NCI-H1417 (cell line): ENCODE measurements at places on chromosomes 2 and 18.

- DNase-seq = no peak
Measured at GRCh38 chr2:231612109-231612455, 19.4 kb downstream of the TEX44 start.

DNA sequence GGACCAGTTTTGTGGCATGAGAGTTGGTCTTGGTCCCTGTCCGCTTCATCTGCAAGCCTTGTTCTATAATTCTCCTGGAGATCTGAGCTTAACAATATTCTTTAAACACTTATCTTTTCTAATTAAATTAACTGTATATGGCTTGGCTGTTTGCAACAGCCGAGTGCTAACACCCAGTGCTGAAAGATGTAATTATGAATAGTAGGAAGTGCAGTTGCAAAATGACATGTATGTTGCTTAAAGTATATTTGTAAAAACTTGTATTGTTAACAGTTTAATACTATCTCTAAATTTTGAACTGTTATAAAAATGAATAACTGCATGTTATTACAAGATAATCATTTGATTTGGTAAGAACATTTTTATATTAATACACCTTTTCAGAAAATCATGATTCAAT lies 45.1 kb downstream of the CCDC102B start:
- no peak for DNase-seq

DNA sequence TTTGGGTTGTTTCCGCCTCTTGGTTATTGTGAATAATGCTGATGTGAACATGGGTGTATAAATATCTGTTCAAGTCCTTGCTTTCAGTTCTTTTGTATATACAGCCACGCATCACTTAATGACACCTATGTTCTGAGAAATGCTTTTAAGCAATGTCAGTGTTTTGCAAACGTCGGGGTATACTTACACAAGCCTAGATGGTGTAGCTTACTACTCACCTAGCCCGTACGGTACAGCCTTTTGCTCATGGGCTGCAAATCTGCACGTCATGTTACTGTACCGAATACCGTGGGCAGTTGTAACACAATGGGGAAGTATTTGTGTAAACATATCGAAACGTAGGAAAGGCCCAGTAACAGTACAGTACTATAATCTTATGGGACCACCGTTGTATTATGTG lies 12.4 kb downstream of the RALB start:
- DNase-seq = no peak

DNA sequence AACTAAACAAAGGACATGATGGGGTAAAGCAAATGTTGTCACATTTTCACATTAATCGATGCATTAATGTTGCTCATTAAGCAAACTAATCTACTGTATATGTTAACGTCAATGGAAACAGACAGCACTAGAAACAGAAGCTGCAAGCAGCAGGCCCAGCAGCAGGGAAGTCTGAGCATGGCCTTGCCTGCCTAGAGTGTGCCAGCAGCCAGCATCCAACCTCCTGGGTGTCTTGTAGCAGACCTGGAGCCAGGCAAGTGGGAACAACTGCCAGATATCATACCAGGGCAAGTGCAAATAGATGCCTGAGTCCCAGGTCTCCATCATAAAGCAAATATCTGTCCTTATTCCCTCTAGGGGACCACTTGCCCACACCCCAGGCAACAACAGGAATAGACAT lies 319.0 kb downstream of the LRRTM1 start:
- DNase-seq = no peak

GRCh38 chr2:55761526-55761925 lies 67.9 kb upstream of the PNPT1 start:
- DNase-seq = no peak

- DNase-seq = no peak
Measured at GRCh38 chr2:178943745-178944144, 106.2 kb downstream of the CCDC141 start.

- no peak for DNase-seq
Measured at GRCh38 chr2:79235135-79235534, 75.6 kb upstream of the REG3A start.

GRCh38 chr2:49037197-49037596 lies 117.1 kb downstream of the FSHR start:
- no peak for DNase-seq

DNA sequence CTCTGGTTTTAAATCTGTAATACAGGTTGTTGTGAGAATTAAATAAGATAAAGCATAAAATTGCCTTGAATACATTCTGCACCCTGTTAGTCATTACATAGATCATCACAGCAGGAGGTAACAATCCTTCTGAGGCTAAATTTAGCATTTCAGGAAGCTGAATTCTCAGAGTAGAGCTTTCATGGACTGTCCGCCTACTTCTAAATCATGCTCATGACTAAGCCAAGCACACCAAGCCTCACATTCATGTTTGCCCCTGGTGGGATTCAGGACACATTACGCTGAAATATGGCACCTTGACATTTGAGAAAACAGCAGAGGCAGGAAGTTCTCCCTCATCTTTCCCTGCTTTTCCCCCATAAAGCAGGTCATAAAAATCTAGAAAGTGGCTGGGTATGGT lies 16.6 kb upstream of the PIK3C3 start:
- no peak for DNase-seq

- DNase-seq = peak; percentile 73
Measured at GRCh38 chr2:146927080-146927711, 917.6 kb upstream of the ACVR2A start.

DNA sequence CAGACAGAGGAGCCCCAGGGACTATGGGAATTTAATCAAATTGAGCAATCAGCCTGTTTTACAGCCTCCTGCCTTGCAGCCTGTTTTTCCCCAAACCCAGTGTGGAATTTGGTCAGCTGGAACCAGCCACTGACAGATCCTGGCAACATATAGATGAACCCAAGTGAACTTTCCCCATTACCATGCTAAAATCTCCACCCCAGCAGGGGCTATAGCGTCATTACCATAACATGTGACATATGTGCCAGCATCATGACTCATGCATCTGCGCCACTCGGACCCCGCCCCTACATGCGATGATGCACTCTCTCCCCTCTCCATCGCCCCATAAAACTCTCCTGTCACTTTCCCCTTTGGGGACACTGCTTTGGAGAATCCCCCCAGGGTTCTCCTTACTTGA lies 17.3 kb upstream of the FEZ2 start:
- no peak for DNase-seq

DNA sequence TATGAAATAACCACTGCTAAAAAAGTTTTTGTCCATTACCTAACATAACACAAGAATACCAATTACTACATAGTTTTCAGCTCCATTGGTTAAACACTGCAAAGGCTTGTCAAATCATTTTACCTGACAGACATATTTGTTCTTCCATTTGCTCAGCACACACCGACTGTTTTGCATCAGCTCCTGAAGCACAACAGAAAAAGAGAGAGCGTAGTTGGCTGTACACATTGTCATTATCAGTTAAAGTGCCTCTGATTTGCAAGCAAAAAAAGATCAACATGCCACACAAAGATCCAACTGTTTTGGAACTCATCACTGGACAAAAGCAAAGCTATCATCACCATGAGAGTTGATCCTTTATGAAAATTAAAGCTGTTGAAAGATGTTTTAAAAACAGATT lies 103.8 kb downstream of the WDPCP start:
- DNase-seq = no peak

DNA sequence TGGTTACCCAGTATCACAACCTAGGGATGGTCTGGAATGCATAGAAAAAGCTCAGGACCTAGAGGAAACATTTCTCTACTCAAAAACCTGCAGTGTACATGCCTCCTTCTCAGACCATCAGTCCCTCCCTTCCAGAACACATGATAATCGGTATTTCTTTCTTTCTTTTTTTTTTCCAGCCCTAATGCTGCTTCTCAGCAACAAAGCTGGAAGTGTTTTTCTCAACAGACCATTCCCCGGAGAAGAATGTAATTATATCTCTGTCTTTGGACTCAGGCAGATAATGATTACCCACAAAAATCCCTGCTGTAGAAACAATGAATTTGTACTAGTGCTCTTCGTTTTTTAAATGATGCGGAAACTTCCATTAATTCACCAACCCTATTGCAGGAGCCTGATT lies 44.1 kb upstream of the NDUFV2 start:
- DNase-seq = peak; percentile 9

DNA sequence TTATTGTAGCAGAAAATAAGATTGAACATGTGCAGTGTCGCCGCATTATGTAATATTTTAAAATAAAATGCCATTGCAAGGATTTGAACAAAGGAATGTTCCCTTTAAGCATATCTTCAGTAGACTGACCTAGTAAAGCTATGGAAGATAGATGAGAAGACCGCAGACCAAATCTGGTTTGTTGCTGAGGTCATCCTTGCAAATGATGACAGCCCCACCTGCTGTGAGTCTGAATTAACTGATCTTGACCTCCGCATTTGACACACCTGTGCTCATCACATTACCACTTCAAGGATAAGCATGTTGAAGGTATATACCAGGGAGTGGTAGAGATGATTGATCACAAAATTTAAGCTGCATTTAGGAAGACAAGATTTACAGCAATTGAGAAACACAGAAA lies 96.2 kb downstream of the NYAP2 start:
- DNase-seq = peak; percentile 16

- DNase-seq = no peak
Measured at GRCh38 chr2:39515273-39515896, 78.3 kb upstream of the MAP4K3 start.

GRCh38 chr2:43218702-43219382 lies 7.6 kb downstream of the ZFP36L2 start:
- peak; percentile 63 for DNase-seq

GRCh38 chr18:34223893-34224422 lies 755 bp downstream of the NOL4 start:
- peak; percentile 92 for DNase-seq

DNA sequence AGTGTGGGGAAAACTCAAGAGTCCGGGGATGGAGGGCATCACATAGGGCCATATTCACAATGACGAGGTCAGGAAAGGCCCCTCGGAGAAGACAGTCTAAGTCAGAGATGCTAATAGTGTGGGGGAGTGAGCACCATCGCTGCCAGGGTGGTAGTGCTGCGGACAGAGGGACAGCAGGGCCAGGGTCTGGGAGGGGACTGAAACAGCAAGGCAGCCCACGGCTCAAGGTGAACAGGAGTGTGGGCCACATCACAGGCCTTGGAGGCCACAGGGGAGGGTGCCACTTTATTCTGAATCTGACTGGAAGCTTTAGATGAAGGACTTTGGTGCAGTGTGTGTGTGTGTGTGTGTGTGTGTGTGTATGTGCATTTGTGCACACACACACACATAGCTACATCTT lies 130.9 kb upstream of the GLI2 start:
- DNase-seq = no peak

DNA sequence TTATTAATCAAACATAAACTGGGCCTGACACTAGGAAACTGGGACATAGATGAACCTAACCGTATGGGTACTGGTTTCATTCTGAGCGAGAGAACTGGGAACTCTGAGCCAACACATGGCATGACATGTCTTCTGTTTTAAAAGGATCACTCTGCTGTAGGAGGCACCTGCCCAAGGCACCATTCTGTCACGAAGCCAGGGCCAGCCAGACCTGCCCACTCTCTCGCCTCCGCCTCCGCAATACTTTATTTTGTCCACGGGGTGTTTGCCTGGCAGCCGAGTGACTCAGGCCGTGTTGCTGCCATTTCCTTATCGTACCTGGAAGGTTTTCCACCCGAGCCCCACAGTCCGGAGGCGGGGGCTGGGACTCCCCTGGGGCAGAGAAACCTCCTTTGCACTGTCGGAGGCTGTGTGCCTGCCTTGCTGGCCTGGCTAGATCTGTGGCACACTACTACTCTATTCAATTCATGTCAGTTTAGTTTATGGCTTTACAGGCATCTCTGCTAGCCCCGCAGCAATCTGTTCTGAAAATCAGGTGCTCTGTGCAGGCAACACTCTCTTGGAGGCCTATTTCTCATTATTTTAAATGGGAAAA lies 120.4 kb upstream of the ACKR3 start:
- DNase-seq = no peak

- DNase-seq = no peak
Measured at GRCh38 chr18:7290077-7290476, 59.2 kb downstream of the LRRC30 start.

- no peak for DNase-seq
Measured at GRCh38 chr2:67752199-67752598, 310.6 kb downstream of the C1D start.

- no peak for DNase-seq
Measured at GRCh38 chr2:10036095-10036884, 7.1 kb upstream of the KLF11 start.

DNA sequence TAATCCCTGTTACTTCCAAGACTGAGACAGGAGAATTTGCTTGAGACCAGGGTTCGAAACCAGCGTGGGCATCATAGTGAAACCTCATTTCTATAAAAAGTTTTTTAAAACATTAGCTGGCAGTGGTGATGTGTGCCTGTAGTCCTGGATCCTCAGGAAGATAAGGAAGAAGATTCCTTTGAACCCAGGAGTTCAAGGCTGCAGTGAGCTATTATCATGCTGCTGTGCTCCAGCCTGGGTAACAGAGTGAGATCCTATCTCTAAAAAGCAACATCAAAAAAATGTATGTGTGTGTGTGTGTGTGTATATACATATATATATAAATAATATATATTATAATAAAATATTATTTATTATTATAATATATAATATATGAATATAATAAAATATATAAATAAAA lies 1417.6 kb upstream of the CDH2 start:
- DNase-seq = no peak

DNA sequence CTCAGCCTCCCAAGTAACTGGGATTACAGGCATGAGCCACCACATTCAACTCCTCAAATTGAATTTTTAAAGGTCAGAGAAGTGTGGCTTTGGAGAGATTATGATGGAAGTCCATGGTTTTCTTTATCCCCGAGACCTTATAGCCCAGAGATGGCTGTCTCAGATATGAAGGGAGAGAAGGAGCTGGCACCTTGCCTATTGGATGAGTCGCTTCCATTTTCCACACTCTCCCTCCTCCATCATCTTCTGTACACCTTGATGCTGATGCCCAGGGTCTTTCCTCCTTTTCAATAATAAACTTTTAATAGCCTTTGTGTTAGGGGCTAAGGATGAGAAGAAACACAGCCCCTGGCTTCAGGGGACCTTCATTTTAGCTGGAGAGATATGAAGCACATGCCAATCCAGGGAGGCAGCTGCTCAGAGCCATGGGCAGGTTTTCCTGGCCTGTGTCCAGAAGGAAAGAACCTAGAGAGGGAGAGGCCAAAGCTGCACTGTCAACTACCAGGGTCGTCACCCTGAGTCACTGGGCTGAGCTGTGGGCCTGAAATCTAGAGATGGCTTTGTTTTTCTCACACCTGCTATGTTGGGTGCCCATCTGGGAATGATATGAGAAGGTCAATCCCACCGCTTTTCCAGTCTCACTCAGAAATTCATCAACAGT lies 146.0 kb upstream of the SERTAD2 start:
- no peak for DNase-seq

DNA sequence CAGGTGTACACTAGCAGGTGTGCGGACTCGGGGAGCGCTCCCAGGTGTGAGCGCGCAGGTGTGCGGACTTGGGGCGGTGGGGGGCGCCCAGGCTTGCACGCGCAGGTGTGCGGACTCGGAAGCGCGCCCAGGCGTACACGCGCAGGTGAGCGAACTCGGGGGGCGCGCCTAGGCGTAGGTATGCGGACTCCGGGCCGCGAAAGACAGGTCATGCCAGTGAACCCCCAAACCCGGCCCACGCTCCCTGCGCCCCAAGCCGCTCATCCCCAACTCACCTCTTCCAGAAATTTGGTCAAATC lies 342 bp downstream of the CYB5A start:
- peak; percentile 87 for DNase-seq
